Panc1 (cell line): ENCODE measurements at places on chromosomes 6 and 20. TPM values are rescaled to one million over a fixed set of nuclear protein-coding genes. Genes with fewer than 3 reads are reported as not detected.

Gene EFCAB8
- total RNA-seq, result 1.1 TPM

Gene CRISP3
- total RNA-seq, result not detected

Gene RSPO4
- 0.54 TPM for total RNA-seq

Gene MAPK13
- total RNA-seq, result 2.5 TPM

Gene RBBP8NL
- not detected for total RNA-seq

Gene MYB
- 1.3 TPM for total RNA-seq

Gene SLC22A2
- not detected for total RNA-seq
